Bronchial epithelial cell (primary cell): ENCODE measurements at places on chromosomes 3 and 15. TPM values are rescaled to one million over a fixed set of nuclear protein-coding genes. Genes with fewer than 3 reads are reported as not detected.

Gene FAM43A
- total RNA-seq: 2.9 and 3.7 TPM in 2 replicates

Gene EPHB3
- 9.2 and 16.8 TPM in 2 replicates for total RNA-seq

Gene EPB42
- not detected in 2 replicates for total RNA-seq

Gene EFCC1
- under 0.01 TPM in 1 of 2 replicates, not detected in the other for total RNA-seq

Gene SSUH2
- total RNA-seq: 0.13 and 0.26 TPM in 2 replicates

Gene LRRC31
- not detected in 2 replicates for total RNA-seq

Gene UBXN7
- total RNA-seq: 11.8 and 17.0 TPM in 2 replicates

Gene RLBP1
- total RNA-seq: not detected in 2 replicates

Gene SST
- not detected in 2 replicates for total RNA-seq

Gene MYH15
- total RNA-seq: under 0.01 TPM in 2 replicates

Gene OXTR
- total RNA-seq: 0.26 and 0.53 TPM in 2 replicates

Gene CHST13
- total RNA-seq: not detected in 2 replicates
